Activated CD4-positive, alpha-beta memory T cell treated with anti-CD3 and anti-CD28 coated beads, Interleukin-2, amount 10 ng/mL, durations not matched to agents 7 days and 5 days (primary cell): ENCODE measurements at places on chromosomes 16 and 17. TPM values are rescaled to one million over a fixed set of nuclear protein-coding genes. Genes with fewer than 3 reads are reported as not detected.

SLC16A5 gene
- 10.4 TPM for total RNA-seq

- no peak overlapping the region for H3K4me3 ChIP-seq
- no peaks in the 10 kb centered on the region for H3K27me3 ChIP-seq
- no peak overlapping the region for H3K27ac ChIP-seq
- peaks cover 17% of the 10 kb centered on the region for H3K4me1 ChIP-seq
- peaks cover 57% of the 10 kb centered on the region for H3K36me3 ChIP-seq
These were observed 18.6 kb downstream of the FLOT2 start for GRCh38 chr17:28878981-28879380.

OR3A3 gene
- total RNA-seq: not detected

- no peak overlapping the region for H3K4me3 ChIP-seq
- no peak for DNase-seq
- H3K36me3 ChIP-seq: no peaks in the 10 kb centered on the region
- no peak overlapping the region for H3K27ac ChIP-seq
- no peaks in the 10 kb centered on the region for H3K27me3 ChIP-seq
These were observed 33.0 kb downstream of the COX11 start for GRCh38 chr17:54935471-54935870.

- H3K27me3 ChIP-seq: no peaks in the 10 kb centered on the region
- peaks cover 47% of the 10 kb centered on the region for H3K36me3 ChIP-seq
- no peak overlapping the region for H3K4me3 ChIP-seq
- DNase-seq: no peak
These were observed 46.6 kb downstream of the RGS9 start for GRCh38 chr17:65183736-65184135.

- DNase-seq: no peak
- H3K27me3 ChIP-seq: no peaks in the 10 kb centered on the region
- no peak overlapping the region for H3K4me3 ChIP-seq
- no peaks in the 10 kb centered on the region for H3K4me1 ChIP-seq
- no peaks in the 10 kb centered on the region for H3K36me3 ChIP-seq
These were observed 35.7 kb downstream of the BAIAP2 start for GRCh38 chr17:81070541-81071246.

GRCh38 chr16:3038896-3039295, 2.2 kb upstream of the BICDL2 start:
- H3K27ac ChIP-seq: no peak overlapping the region
- peaks cover 52% of the 10 kb centered on the region for H3K27me3 ChIP-seq
- no peak overlapping the region for H3K4me3 ChIP-seq
- peaks cover 18% of the 10 kb centered on the region for H3K4me1 ChIP-seq

GRCh38 chr17:50211249-50212120, 10.1 kb upstream of the COL1A1 start:
- DNase-seq: no peak
- peaks cover 56% of the 10 kb centered on the region for H3K27me3 ChIP-seq
- no peaks in the 10 kb centered on the region for H3K36me3 ChIP-seq
- peaks cover 11% of the 10 kb centered on the region for H3K4me1 ChIP-seq

- no peaks in the 10 kb centered on the region for H3K27me3 ChIP-seq
- no peak overlapping the region for H3K4me3 ChIP-seq
- H3K27ac ChIP-seq: no peak overlapping the region
- H3K36me3 ChIP-seq: no peaks in the 10 kb centered on the region
These were observed 182.8 kb upstream of the ELAC2 start for GRCh38 chr17:13200671-13201070.

PPP1R27 gene
- not detected for total RNA-seq

GRCh38 chr16:52501746-52502145, 45.2 kb downstream of the TOX3 start:
- DNase-seq: no peak
- no peaks in the 10 kb centered on the region for H3K27me3 ChIP-seq
- no peaks in the 10 kb centered on the region for H3K4me1 ChIP-seq
- H3K27ac ChIP-seq: no peak overlapping the region

GRCh38 chr17:33049781-33050414, 58.3 kb downstream of the SPACA3 start:
- no peaks in the 10 kb centered on the region for H3K4me1 ChIP-seq
- peaks cover 11% of the 10 kb centered on the region for H3K27me3 ChIP-seq
- no peak overlapping the region for H3K27ac ChIP-seq
- H3K4me3 ChIP-seq: no peak overlapping the region
- peak; percentile 48 for DNase-seq

DNA sequence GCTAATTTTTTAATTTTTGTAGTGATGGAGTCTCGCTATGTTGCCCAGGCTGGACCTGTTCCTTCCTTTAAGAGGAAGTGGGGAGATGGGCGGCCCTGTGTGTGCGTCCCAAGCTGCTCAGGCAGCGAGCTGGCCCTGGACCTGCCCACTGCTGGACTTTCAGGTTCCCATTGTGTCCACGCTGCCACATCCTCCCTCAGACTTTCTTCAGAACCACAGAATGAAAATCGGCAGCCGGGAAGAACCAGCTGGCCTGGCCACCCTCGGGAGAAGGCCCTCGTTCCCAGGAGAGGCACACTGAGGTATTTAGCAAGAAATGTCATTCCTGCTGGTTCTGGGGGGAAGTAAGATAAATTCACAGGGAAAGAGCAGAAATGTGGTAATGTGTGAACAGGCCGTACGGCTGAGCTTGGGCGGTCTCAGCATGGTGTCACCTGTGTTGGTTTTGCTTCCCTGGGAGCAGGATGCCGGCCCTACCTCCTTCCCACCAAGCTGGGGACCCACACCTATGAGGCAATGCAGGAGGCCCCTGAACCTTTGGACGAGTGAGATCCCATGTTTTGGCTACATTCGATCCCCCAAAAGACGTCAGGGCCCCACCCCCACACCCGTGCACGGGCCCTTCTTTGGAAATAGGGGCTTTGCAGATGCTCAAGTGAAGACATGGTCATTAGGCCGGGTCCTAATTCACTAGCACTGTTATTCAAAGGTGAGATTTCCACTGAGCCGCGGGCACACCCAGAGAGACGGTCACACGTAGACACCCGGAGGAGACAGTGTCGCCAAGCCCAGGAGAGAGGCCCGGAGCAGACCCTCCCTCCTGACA, 35.9 kb upstream of the ZNF469 start:
- no peaks in the 10 kb centered on the region for H3K27me3 ChIP-seq
- H3K36me3 ChIP-seq: no peaks in the 10 kb centered on the region
- no peak overlapping the region for H3K27ac ChIP-seq
- DNase-seq: no peak

GRCh38 chr16:66930189-66930588, 4.0 kb downstream of the CIAO2B start:
- peaks cover 32% of the 10 kb centered on the region for H3K36me3 ChIP-seq
- no peak overlapping the region for H3K4me3 ChIP-seq
- H3K4me1 ChIP-seq: peaks cover 50% of the 10 kb centered on the region
- H3K27me3 ChIP-seq: peaks cover 11% of the 10 kb centered on the region
- DNase-seq: no peak

STX8 gene
- 76.7 TPM for total RNA-seq

DNA sequence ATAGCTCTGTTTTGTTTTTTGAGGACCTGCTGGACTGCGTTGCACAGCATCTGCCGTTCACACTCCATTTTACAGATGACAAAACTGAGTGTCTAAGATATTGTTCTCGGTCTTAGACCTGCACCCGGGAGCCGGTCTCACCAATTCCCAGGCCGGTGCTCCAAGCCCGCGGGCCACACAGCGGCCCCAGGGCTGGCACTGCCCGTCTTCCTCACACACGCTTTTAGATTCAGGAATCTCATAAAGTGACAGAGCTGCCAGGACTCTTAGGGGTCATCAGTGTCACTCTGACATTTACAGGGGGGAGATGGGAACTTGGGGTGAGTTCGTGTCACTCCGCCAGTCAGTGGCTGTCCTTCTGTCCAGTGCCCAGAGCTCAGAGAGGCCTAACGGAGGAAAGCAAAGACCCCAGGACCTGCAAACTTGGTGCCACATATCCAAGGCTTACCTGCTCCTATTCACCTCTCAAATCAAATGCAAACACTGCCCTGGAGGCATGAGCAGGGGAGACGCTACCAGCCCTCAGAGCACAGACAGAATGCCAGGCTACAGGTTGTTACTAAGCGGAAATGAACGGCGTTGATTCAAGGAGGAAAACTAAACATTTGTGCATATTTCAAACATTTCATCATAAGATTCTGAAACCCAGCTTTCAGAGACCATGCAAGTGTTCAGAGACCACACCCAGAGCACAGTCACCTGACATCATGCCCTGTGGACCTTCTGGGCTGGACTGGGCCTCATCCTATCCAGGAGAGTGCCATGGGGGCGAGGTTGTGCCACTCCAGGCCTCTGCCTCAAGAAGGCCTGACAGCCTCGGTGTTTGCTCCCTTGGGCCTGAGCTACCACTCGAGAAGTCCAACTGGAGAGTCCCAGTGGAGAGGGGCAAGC, 29.5 kb downstream of the TNFRSF13B start:
- peaks cover 16% of the 10 kb centered on the region for H3K27me3 ChIP-seq
- no peaks in the 10 kb centered on the region for H3K36me3 ChIP-seq
- H3K4me3 ChIP-seq: no peak overlapping the region
- H3K27ac ChIP-seq: no peak overlapping the region

- DNase-seq: no peak
- peaks cover 4% of the 10 kb centered on the region for H3K4me1 ChIP-seq
- peak overlapping the region; percentile 55 for H3K27ac ChIP-seq
These were observed 347.6 kb downstream of the SNX29 start for GRCh38 chr16:12324152-12324551.

MC1R gene
- total RNA-seq: 3.6 TPM

- H3K27ac ChIP-seq: no peak overlapping the region
- H3K36me3 ChIP-seq: no peaks in the 10 kb centered on the region
- H3K4me1 ChIP-seq: no peaks in the 10 kb centered on the region
- peaks cover 20% of the 10 kb centered on the region for H3K27me3 ChIP-seq
- no peak for DNase-seq
These were observed 82.5 kb downstream of the NXN start for GRCh38 chr17:896953-897661.

SULT1A4 gene
- 1.9 TPM for total RNA-seq

MYH2 gene
- total RNA-seq: not detected

- H3K27me3 ChIP-seq: peaks cover 4% of the 10 kb centered on the region
- no peak overlapping the region for H3K27ac ChIP-seq
- H3K4me1 ChIP-seq: no peaks in the 10 kb centered on the region
- no peak overlapping the region for H3K4me3 ChIP-seq
These were observed 70.1 kb downstream of the COPRS start for GRCh38 chr17:31788956-31789355.

CKLF gene
- total RNA-seq: 188 TPM

- no peak for DNase-seq
- H3K4me3 ChIP-seq: no peak overlapping the region
- peaks cover 6% of the 10 kb centered on the region for H3K4me1 ChIP-seq
- H3K36me3 ChIP-seq: no peaks in the 10 kb centered on the region
These were observed 170.2 kb downstream of the RAB11FIP4 start for GRCh38 chr17:31561469-31562375.

- DNase-seq: no peak
- no peaks in the 10 kb centered on the region for H3K27me3 ChIP-seq
- H3K4me3 ChIP-seq: peak overlapping the region; percentile 92
- H3K36me3 ChIP-seq: peaks cover 11% of the 10 kb centered on the region
- peaks cover 33% of the 10 kb centered on the region for H3K4me1 ChIP-seq
- peak overlapping the region; percentile 85 for H3K27ac ChIP-seq
These were observed 541 bp downstream of the VKORC1 start for GRCh38 chr16:31094088-31094423.

- H3K4me1 ChIP-seq: no peaks in the 10 kb centered on the region
- H3K27me3 ChIP-seq: peaks cover 10% of the 10 kb centered on the region
- H3K4me3 ChIP-seq: no peak overlapping the region
- H3K27ac ChIP-seq: no peak overlapping the region
These were observed 30.6 kb downstream of the TNFRSF13B start for GRCh38 chr17:16941072-16942036.

DNA sequence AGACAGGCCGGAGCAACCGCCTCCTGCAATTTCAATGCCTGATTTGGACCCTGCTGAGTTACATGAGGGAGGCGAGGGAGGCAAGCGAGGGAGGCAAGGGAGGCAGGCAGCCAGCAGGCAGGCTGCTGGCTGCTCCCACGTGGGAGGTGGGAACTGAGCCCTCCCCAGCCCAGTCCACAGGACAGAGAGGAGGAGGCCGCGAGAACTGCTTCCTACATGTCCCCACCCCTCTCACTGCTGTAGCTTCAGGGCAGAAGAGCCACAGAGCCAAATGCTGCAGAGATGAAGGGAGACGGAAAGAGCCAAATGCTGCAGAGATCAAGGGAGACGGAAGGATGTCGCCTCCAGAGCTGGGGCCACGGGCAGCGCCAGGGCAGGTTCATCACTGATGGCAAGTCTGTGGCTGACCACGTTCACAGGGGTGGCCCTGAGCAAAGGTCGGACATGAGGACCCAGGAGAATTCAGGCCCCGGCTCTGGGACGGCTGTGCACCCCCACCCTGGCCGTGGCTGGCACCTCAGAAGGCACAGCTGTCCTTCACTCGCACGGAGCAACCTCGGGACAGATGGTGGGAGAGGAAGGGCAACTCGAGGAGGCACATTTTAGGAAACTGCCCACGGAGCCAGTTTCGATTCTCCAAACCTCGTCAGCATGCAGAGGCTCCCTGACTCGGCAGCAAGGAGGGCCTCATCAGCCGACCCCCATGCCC, 21.5 kb downstream of the RPH3AL start:
- H3K36me3 ChIP-seq: no peaks in the 10 kb centered on the region
- no peak overlapping the region for H3K27ac ChIP-seq
- peaks cover 28% of the 10 kb centered on the region for H3K27me3 ChIP-seq

FOXO3B gene
- total RNA-seq: 1.8 TPM
